ENCODE measurements at places on chromosomes 16 and 17. TPM values are rescaled to one million over a fixed set of nuclear protein-coding genes. Genes with fewer than 3 reads are reported as not detected.

The CSH2 gene
- not detected for polyA plus RNA-seq

The KCTD5 gene
- polyA plus RNA-seq = 33.3 TPM

The JPH3 gene
- 3.2 TPM for polyA plus RNA-seq

The CACNA1G gene
- polyA plus RNA-seq = 1.7 TPM

The ZNF830 gene
- polyA plus RNA-seq = 20.6 TPM

The SLC13A5 gene
- polyA plus RNA-seq = 13.0 TPM

The CCL2 gene
- 35.8 TPM for polyA plus RNA-seq

The CD300LB gene
- polyA plus RNA-seq = 0.30 TPM
